ENCODE measurements at places on chromosomes 16 and 17.
A peak's percentile ranks its signal among the peaks of the same experiment; 100 is the strongest.

- DNase-seq, result no peak
Observed at GRCh38 chr17:63917646-63918045, 993 bp downstream of the GH1 start.

GRCh38 chr17:64687961-64688360 is 25.9 kb upstream of the SMURF2 start:
- no peak for DNase-seq

- DNase-seq, result no peak
Observed at GRCh38 chr17:77496831-77497577, 356.2 kb downstream of the SEC14L1 start.

- DNase-seq, result no peak
Observed at GRCh38 chr16:72620348-72620747, 427.6 kb downstream of the ZFHX3 start.

DNA sequence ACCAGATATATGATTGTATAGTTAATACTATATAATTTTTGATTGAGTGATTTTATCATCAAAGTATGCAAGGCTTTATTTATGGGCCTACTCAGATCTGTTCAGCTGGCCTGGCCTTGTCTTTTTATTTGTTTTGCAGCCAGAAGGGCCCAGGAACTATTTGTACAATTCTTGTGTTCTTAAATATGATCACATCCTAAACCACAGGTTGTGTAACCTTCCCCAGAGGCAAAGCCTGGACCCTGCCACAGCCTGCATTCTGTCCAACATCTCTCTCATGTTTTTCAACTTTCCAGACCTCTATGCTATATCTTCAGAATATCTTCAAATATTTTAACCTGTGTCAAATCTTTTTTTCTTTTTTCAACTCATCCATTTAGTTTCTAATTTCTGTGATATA is 410.4 kb upstream of the MON1B start:
- no peak for DNase-seq

GRCh38 chr17:80068301-80069222 is 32.1 kb downstream of the CCDC40 start:
- no peak for DNase-seq

DNA sequence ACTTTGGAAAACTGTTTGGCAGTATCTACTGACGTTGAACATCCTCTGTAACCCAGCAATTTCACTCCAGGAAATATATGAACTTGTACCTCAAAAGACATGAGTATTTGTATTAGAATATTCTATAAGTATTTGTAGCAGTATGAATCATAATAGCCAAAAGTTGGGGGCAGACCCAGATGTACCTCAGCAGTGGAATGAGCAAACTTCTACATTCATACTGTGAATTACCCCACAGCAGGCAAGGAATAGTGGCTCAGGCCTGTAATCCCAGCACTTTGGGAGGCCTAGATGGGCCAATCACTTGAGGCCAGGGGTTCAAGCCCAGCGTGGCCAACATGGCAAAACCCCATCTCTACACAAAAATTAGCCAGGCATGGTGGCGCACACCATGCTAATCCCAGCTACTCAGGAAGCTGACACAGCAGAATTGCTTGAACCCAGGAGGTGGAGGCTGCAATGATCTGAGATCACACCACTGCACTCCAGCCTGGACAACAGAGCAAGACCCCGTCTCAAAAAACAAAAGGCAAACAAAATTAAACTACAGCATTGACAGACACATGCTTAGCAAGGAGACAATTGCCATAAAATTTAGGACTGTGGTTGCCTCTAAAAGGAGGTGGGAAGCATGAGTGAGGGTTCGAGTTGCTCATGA is 11.2 kb upstream of the HELZ start:
- DNase-seq, result no peak

DNA sequence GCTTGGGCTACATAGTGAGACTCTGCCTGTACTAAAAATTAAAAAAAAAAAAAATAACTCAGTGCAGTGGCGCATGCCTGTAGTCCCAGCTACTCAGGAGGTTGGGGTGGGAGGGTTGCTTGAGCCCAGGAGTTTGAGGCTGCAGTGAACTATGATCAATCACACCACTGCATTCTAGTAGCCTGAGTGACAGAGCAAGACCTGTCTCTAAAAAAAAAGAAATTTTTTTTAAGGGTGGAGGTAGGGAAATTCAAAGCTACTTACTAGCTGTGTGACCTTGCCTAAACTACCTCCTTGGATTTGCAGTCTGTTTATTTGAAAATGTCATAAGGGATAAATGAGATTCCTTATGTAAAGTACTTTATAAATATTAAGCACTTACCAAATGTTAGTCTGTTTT is 3.4 kb upstream of the SMPD3 start:
- DNase-seq, result no peak

- no peak for DNase-seq
Observed at GRCh38 chr17:33615861-33616260, 322.8 kb upstream of the ASIC2 start.

- no peak for DNase-seq
Observed at GRCh38 chr17:60173304-60173819, 23.6 kb downstream of the CA4 start.

- DNase-seq, result no peak
Observed at GRCh38 chr17:31231852-31232251, 65.2 kb downstream of the OMG start.

DNA sequence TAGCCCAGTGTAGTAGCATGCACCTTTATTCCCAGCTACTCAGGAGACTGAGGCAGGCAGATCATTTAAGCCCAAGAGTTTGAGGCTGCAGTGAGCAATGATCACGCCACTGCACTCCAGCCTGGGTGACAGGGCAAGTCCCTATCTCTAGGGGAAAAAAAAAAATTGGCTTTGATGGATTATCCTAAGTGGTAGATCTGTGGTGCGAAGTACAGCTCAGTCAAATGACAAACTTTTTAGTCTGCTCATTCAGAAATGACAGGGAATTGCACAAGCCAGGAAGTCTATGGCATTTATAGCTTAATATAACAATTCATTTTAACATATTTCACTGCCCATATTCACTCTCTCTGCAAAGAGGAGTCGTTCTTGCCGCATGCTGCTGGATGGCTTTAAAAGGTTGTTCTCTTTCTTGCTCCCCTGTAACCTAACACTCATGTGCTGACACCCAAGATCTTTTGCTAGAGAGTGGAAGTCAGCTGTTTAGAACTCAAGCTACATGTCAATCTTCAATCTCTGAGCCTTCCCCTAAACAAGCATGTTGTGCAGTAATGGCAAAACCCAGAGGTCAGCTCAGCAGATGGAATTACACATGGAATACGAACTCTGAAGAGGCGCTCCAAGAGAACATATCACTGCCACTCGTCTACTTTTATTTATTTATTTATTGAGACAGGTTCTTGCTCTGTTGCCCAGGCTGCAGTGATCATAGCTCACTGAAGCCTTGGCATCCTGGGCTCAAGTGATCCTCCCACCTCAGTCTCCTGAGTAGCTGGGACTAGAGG is 32.8 kb downstream of the RNF157 start:
- no peak for DNase-seq

- DNase-seq, result peak; percentile 71
Observed at GRCh38 chr17:75587675-75588595, at the start of gene MYO15B. Gene MYO15B (plus strand): TSS chr17:75587800. CDS start chr17:75588058, 258 bp downstream.

- no peak for DNase-seq
Observed at GRCh38 chr16:72711823-72712222, 336.1 kb downstream of the ZFHX3 start.

GRCh38 chr17:39167476-39167875 is 1.5 kb upstream of the ARL5C start:
- no peak for DNase-seq

- DNase-seq, result no peak
Observed at GRCh38 chr16:84673203-84673535, 24.9 kb downstream of the KLHL36 start.

DNA sequence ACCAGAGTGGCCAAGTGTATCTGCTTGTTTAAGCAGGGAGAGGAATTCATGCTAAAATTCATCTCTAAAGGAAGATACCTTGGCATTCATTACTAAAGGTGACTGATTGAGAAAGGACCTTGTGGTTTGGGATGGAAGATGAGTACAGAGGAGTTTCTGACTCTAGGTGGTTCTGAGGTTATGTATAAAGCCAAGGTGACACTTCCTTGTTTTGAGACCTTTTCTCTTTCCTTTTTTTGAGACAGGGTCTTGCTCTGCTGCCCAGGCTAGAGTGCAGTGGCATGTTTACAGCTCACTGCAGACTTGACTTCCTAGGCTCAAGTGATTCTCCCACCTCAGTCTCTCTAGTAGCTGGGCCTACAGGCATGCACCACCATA is 9.1 kb downstream of the ABHD15 start:
- DNase-seq, result no peak

- peak; percentile 45 for DNase-seq
Observed at GRCh38 chr16:27449434-27450195, 47.6 kb downstream of the IL21R start.

GRCh38 chr17:7323731-7324437 is 5.3 kb downstream of the NEURL4 start:
- peak; percentile 64 for DNase-seq

- DNase-seq, result no peak
Observed at GRCh38 chr16:82524976-82525375, 101.8 kb upstream of the CDH13 start.

- DNase-seq, result no peak
Observed at GRCh38 chr16:67594956-67595355, 32.6 kb downstream of the CTCF start.

DNA sequence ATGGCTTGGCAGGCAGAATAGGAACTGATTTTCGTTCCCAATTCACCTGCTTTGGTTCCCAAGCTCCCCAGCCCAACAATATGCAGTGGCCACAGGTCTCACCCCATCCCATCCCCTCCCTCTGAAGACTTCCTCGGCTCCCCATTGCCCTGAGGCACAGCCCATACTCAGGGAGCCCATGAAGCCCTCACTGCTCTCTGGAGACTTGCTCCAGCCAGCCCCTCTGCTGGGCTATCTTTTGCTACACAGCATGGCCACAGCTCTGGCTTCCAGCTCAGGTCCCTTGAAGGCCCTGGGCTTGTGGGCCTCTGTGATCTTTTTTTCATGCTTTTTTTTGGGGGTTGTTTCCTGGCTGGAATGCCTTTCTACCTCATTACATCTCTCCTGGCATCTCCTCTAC is 8.5 kb upstream of the RNF222 start:
- no peak for DNase-seq

- no peak for DNase-seq
Observed at GRCh38 chr17:43755389-43755875, 3.2 kb downstream of the SOST start.

- DNase-seq, result no peak
Observed at GRCh38 chr16:2056077-2056476, 8.3 kb downstream of the TSC2 start.

- DNase-seq, result no peak
Observed at GRCh38 chr17:46147296-46147695, 45.9 kb downstream of the KANSL1 start.

DNA sequence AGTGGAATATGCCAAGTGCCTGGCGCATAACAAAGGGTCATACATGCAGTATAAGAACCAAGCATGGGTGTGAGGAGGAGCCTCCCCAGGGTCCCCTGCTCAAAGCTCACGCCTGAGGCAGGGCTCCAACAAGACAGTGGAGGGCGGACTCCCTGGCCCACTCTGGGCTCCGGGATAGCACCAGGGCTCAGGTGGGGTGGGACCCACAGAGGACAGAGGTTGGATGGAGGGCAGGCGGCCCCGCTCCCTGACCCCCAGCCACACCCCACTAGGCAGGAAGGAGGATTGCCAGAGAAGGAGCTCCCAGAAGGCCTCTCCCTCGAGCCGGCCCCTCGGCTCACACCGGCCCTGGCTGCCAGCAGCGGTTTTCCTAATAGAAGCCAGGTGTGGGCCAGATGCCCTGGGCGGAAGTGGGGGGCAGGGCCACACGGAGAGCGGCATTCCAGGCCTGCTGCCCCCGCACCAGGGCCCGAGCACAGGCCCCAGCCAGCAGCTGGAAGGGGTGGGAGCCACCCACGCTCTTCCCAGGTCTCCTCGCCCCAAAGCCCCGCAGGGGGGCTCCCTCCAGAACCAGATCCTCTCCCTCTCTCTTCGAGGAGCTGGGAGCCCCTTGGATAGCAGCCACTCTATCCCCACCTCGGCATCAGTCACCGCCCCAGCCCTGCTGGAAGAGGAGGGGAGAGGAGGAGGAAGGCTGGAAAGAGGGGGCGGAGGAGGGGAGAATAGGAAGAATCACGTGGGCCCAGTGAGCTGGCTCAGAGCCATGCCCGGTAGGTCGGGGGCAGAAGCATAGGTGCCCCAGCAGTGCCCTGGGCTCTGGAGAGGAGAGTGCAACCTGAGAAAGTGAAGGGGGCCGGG is 21.0 kb downstream of the VASN start:
- DNase-seq, result no peak

DNA sequence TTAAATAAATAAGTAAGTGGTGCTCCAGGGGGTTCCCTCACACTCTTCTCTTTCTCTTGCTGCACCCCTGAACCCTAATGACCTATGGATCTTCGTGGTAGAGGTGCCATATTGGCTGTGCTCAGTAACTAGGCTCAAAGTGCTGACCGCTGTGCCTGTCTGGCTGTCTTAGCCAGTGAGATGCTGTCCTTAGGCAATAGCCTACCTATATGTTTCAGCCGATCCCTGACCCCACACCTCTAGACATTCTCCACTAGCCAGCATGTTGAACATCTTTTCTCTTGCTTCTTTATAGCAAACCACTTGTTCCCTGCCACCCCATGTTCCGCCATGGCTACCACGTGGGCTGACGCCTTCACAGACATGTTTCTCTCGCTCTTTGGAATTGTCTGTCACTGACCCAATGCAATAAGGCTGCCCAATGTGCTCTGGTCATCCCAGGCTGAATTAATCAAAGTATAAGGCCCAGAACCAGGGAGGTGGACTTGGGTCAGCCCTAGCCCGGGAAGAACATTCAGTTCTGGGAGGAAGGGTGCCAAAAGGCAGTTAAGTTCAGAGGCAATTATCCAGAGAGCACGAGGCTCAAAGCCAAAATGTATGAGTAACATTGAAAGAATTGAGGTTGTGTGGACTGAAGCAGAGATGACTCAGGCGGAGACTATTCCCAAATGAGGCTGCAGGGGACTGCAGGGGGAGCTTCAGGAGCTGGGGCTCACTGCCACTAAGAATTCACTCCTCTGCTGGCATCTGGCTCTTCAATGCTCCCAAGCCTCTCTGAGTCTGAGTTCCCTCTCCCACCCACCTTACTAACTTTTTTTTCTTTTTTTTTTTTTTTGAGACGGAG is 28.7 kb upstream of the TNRC6A start:
- DNase-seq, result no peak

DNA sequence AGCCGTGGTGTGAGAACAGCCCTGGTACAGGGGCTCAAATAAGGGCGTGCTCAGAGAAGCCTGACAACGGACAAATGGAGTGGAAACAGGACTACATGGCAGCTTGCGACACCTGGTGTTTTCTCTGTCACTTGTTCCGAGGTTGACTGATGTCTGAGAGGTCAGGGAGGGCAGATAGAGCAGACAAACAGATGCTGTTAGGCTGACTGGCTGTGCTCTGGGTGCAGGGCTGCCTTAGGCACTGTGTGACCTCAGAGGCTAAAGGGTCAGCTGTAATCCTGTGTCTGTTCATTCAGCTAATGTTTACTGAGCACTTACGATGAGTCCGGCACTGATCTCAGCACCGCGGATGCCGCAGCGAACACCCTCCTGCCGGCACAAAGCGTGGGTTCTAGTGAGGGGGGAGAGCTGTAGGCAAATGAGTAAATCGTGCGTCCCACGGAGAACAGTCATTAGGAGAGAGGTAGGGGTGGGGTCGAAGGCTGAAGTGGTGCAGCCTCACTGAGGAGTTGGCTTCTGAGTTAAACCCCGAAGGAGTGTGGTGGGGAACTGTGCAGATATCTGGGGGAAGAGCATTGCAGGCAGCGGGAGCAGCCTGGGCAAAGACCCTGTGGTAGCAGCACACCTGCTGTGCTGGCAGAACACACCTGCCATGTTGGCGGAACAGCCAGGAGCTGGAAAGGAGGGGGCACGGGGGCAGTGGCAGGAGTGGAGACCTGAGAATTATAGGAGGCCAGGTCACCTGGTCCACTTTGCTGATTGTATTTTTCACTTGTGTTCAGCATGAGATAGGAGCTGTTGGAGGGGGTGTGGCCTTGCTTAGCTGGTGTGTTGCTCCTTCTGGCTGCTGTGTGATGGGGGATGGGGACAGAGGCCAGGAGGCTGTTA is 35.0 kb downstream of the GPT2 start:
- DNase-seq, result no peak
